ENCODE measurements at places on chromosomes 16 and 17. TPM values are rescaled to one million over a fixed set of nuclear protein-coding genes. Genes with fewer than 3 reads are reported as not detected.

MAPK7 gene
- polyA plus RNA-seq, result 0.24 TPM

CCDC154 gene
- not detected for polyA plus RNA-seq

MSLN gene
- polyA plus RNA-seq, result not detected

KRTAP4-2 gene
- polyA plus RNA-seq, result not detected

C16orf92 gene
- 0.36 TPM for polyA plus RNA-seq

IL4R gene
- not detected for polyA plus RNA-seq

SLC16A11 gene
- polyA plus RNA-seq, result not detected

SOST gene
- not detected for polyA plus RNA-seq

ZNF232 gene
- polyA plus RNA-seq, result 1.7 TPM

ARL6IP1 gene
- 279 TPM for polyA plus RNA-seq

TSPOAP1 gene
- polyA plus RNA-seq, result 6.9 TPM
